Uterus (tissue), 4 donors: ENCODE measurements at places on chromosomes 6 and 20. TPM values are rescaled to one million over a fixed set of nuclear protein-coding genes. Genes with fewer than 3 reads are reported as not detected.

- no peak for DNase-seq
Measured at GRCh38 chr6:43541774-43542471, 25.0 kb downstream of the POLR1C start.

GRCh38 chr6:25173951-25174474 lies 105.2 kb upstream of the CARMIL1 start:
- DNase-seq, result peak; percentile 25

DNA sequence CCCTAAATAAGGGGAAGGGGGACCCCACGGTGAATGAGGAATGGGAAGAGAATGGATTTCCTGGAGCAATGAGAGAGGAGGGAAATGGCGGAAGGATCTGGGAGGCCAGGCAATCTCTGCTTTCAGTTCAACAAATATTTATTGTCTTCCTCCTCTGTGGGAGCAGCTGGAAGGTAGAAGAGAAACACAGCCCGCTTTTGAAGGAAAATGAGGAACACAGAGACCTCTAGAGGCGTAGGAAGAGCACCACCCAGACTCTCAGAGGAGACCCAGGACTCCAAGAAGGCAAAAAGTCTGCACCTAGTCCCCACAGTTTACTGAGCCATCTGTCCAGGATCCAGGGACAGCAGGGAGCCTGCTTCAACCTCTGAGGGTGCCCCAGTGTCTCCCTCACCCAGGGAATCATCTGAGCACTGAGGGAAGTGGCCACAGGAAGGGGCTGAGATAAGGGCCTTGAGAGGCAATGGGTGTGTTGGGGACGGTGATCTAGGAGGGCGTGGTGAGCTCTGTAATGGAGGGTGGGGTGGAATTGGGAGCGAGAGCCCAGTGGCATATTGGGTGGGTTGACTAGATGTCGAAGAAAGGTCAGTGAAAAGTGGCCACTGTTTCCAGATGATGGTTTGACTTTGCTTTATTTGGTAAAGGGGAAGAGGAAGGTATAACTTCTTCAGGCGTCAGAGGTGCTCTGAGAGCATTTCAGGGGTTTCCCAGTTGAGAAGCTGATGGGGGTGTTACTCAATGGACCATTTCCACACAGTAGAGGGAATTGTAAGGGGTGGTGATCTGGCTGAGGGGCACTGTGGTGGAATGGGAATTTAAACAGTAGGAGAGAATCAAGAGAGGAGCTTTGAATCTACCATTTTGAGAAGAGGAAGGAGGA lies 610 bp downstream of the PSORS1C1 start:
- DNase-seq, result peak; percentile 42

DNA sequence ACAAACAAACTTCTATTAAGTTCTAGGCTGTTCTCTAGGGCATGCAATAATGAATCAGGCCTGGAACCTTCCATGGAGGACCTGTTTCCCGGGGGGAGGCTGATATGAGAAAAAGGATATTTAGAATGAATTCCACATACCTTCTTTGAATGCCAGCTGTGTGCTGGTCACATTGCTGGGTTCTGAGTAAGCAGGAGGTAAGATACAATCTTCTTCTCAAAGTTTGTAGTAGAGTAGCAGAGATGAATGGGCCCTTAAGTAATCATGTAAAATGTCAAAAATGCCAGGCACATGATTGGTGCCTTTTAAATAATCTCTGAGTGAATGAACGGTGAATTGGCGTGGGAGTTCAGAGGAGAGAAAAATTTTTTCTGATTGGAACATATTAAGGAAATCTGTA lies 47.4 kb downstream of the TGM2 start:
- DNase-seq, result no peak

The TP53INP2 gene
- total RNA-seq, result 2.4 TPM

The COL10A1 gene
- not detected for total RNA-seq

The TUBB2A gene
- total RNA-seq, result 76.0 TPM

The USP49 gene
- 2.3 TPM for total RNA-seq

The PLAGL1 gene
- 76.9 TPM for total RNA-seq
